ENCODE measurements at places on chromosomes 2 and 18. TPM values are rescaled to one million over a fixed set of nuclear protein-coding genes. Genes with fewer than 3 reads are reported as not detected.

The SP3 gene
- 128 TPM for total RNA-seq

GRCh38 chr2:166610913-166611305 is 116.9 kb upstream of the SCN7A start:
- H3K4me3 ChIP-seq = peak overlapping the region; percentile 77
- H3K4me1 ChIP-seq = peaks cover 20% of the 10 kb centered on the region
- H3K27ac ChIP-seq = no peak overlapping the region
- DNase-seq = no peak
- H3K36me3 ChIP-seq = no peaks in the 10 kb centered on the region

The STPG4 gene
- total RNA-seq = not detected

The SPC25 gene
- 25.2 TPM for total RNA-seq

The HSPE1 gene
- total RNA-seq = 75.0 TPM

All from activated T-cell treated with anti-CD3 and anti-CD28 coated beads, Interleukin-2, amount 50 U/mL, for 72 hours (primary cell).